ENCODE measurements at places on chromosomes 1 and 21. TPM values are rescaled to one million over a fixed set of nuclear protein-coding genes. Genes with fewer than 3 reads are reported as not detected.

Gene NEGR1
- 1.3 TPM for total RNA-seq

Gene TLR5
- total RNA-seq = 0.94 TPM

Gene IRF6
- 13.3 TPM for total RNA-seq

Gene TMEM269
- total RNA-seq = 0.35 TPM

Gene AGT
- not detected for total RNA-seq

Gene OLFM3
- 0.73 TPM for total RNA-seq

Gene CDA
- 3.3 TPM for total RNA-seq

Gene MSH4
- 0.22 TPM for total RNA-seq

Gene RNU1-3
- 1,303 TPM for total RNA-seq

Gene COL9A2
- total RNA-seq = 3.2 TPM

Gene C1orf174
- 28.4 TPM for total RNA-seq

Gene RIPPLY3
- total RNA-seq = 2.0 TPM

Gene CSMD2
- total RNA-seq = 14.6 TPM

Gene PTPN22
- not detected for total RNA-seq

Gene CCDC30
- total RNA-seq = 1.8 TPM

Gene CD58
- total RNA-seq = 6.0 TPM

Gene ANGPTL1
- total RNA-seq = not detected

Gene TMCC2
- total RNA-seq = 6.7 TPM

Gene RPTN
- total RNA-seq = not detected

Gene SPRR2A
- total RNA-seq = not detected

Gene HMCN1
- total RNA-seq = 14.6 TPM

Gene VWA5B1
- 2.3 TPM for total RNA-seq

Gene LRRC38
- total RNA-seq = 0.63 TPM

Gene HLX
- total RNA-seq = 0.50 TPM

Gene EPHB2
- total RNA-seq = 17.2 TPM

Gene CRYAA
- total RNA-seq = not detected

Gene APCS
- total RNA-seq = not detected

Gene CLCA4
- not detected for total RNA-seq

Gene CITED4
- total RNA-seq = 16.0 TPM

Gene CATSPERE
- total RNA-seq = 0.45 TPM

Gene OTUD3
- 12.7 TPM for total RNA-seq

Gene GUCA2A
- total RNA-seq = not detected

Gene SV2A
- total RNA-seq = 52.9 TPM

Gene ACBD3
- total RNA-seq = 29.4 TPM

Gene ZBTB8A
- total RNA-seq = 10.4 TPM

Gene RGL1
- 2.4 TPM for total RNA-seq

Gene PCAT6
- total RNA-seq = 6.4 TPM

Gene CYP4A22
- total RNA-seq = not detected
